NCI-H526 treated with DMSO at 0.1 percent for 48 hours (cell line): ENCODE measurements at places on chromosomes 16 and 17.

DNA sequence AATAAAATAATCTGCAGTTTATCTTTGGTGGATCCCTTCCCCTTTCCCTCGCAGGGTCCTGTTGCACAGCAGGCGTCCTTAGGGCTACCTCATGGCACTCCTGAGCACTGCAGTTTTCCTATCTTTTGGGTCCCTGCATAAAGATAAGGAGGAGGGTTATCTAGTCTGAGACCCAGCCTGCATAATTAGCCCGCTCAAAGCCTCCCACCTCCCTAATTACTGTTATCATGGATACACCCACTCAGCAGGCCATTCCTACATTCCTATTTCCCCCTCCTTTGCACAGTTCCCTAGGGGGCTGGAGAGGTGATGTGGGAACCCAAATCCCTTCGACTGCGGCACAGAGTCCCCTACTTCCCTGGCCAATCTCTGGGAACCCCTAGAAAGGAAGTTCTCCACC lies 5.1 kb upstream of the CLUH start:
- DNase-seq, result no peak

DNA sequence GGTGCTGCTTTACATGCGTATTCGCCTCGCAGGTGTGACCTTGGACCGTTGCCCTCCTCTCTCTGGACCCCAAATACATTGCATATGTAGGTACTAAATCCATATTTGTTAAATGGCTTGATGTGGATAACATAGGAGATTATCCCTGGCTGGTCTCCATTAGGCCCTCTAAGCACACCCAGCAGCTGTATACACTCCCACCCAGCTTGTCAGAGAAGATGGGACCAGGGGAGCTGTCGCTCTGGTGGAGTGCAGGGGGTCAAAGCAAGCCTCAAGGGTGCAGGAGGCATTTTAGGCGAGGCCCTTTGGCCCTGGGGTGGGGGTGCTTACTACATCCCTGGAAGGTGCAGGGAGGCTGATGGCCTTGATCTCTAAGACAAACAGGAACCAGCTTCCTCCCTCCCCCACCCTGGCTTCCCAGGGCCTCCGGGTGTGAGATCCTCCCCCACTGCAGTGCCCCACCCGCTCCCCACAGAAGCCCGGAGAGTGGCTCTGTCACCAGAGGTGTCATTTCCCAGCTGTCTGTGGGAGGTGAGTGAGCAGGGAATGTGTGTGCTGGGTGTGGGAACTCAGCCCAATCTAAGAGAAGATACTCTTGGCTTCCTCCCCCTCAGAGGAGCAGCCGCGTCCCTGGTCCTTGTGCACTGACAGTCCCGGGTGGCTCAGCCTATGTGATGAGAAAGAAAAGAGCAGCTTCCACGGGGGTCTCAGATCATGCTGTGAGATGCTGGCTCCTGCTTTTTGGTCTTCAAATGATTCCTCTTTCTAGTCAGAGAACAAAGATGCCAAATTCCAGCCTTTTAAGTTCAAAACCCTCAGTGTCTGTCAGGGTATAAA lies 1.4 kb upstream of the VAMP2 start:
- DNase-seq, result no peak

GRCh38 chr16:56549744-56550385 lies 15.0 kb upstream of the MT4 start:
- no peak for DNase-seq

GRCh38 chr16:69831212-69832123 lies 69.3 kb downstream of the WWP2 start:
- no peak for DNase-seq

DNA sequence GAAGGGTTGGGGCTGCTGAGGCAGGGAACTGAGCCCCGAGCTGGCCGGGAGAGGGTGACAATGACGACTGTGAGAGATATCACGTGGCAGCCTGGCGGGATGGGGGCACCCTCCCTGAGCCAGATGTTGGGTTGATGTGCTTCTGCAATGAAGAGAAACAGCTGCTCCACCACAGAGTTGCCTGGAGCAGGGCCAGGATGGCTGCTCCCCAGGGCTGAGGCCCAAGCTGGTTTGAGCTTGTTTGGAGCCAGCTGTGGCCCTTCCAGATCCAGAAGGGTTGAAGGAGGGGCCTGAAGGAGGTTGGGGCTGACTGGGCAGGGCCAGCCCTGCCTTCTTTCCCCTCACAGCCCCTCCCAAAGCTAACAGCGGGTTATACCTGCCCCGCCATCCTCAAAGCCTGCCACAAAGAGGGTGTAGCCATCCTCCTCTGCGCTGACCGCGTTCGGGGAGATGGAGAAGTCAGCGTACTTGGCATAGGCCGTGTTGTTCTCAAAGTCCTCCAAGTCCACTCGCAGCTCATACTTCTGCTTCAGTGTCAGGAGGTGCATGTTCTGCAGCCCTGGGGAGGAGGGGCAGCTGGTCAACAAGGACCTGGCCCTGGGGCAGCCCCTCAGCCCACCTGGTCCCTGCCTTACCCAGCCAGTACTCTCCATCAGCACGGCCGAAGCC lies 2.1 kb downstream of the MFAP4 start:
- no peak for DNase-seq

DNA sequence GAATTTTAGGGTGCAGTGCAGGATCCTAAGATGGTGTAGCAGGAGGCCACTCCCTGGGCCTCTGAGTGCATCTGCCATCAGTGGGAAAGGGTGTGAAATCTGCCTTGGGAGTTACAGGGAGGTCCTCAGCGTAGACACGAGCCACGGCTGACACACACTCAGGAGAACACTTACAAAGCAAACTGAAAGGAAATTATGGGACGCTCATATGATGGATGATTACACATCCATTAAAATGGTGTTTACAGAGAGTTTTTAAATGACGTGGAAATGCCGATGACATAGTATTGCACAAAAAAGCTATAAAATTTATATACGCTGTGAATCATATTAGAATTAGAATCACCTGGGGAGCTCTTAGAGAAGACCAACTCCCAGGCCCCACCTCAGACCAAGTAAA lies 175.2 kb downstream of the CCDC182 start:
- DNase-seq, result no peak

DNA sequence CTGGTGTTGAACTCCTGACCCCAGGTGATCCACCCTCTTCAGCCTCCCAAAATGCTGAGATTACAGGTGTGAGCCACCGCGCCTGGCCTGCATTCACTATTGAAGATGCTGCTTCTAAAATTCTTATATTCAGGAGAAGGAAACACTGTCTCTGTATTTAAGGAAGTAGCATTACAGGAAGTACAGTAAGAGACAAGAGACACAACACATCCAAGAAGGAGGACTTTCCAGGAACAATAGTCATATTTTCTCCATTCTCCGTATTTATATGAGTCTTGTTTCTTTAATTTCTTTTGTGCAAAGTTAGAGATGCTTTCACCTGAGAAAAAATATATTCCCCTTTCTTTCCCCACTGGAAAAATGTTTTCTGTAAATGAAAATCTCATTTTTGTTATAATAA lies 18.3 kb upstream of the ABCA3 start:
- no peak for DNase-seq

DNA sequence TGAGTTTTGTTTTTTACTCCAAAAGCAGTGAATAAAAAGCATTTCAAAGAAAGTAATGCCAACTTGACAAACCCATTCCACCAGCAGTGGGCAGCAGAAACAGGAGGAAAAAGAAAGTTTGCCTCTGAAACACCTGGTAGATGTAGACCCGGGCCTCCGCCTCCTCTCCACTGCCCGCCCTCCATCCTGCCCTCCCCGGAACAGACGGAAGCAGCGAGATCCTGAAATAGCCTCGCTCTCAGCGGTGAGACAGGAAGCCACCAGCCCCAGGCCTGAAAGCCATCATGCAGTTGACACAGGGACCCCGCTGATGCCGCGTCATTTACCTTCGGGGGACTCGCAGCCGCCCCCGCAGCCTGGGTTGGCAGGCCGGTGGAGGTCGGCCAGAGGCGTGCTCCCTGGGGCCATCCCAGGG lies 67.8 kb downstream of the C16orf78 start:
- DNase-seq, result no peak

GRCh38 chr17:48671697-48672171 lies 45.6 kb upstream of the HOXB9 start:
- DNase-seq, result peak; percentile 64

GRCh38 chr16:46638947-46639925 lies 18.1 kb upstream of the SHCBP1 start:
- no peak for DNase-seq

DNA sequence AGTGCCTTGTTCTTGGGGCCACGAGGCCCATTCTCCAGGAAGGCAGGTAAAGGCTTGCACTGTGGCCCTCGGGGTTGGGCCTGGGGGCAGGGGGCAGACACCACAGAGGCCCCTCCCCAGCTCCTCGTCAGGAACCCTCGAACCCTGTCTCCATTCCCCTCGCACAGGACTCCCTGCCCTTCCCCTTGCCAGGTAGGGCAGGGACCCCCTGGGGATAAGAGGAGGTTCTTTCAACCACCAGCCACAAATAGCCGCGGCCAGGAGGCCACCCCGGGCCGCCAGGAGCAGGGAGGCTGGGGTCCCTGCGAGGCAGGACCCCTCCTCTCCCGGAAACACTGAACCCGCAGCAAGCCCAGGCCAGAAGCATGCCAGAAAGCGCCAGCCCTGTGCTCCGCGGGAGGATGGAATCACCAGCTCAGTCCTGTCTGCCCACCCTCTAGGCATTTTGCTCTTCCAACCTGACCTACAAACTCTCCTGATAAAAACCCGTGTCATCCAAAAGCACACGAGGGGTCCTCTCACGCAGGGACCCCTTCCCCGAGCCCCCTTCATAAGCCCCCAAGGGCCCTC lies 45.6 kb downstream of the SLC47A1 start:
- DNase-seq, result no peak

GRCh38 chr16:14095883-14096551 lies 24.9 kb downstream of the MRTFB start:
- DNase-seq, result no peak

GRCh38 chr16:3554351-3554928 lies 22.8 kb downstream of the NLRC3 start:
- no peak for DNase-seq

GRCh38 chr16:53511084-53511402 lies 8.0 kb upstream of the AKTIP start:
- no peak for DNase-seq

DNA sequence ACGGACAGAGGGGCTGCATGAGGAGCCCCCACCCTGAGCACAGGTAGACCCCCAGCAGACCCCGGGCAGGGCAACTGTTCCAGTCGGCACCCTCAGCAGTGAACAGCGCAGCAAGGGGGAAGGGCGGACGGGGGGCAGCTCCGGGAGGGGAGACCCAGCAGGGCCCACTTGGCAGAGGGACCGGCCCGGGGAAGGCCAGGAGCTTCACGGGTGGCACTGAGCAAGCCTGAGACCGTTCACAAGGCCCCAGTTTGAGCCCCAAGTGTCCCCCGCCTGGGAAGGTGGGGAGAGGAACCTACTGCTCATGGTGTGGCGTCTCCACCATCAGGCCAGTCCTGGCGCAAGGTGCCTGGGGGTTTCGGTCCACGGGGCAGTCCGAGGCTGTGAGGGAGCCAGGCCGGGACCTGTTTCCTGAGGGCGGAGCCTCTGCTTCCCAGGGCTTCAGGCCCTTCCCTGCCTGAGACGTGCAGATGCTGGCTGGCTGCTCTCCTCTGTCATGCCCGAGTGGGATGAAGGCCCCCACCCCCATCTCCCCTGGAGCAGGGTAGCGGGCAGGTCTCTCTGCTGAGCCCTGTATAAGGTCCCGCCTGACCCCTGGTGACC lies 54.4 kb upstream of the GNG13 start:
- DNase-seq, result no peak

DNA sequence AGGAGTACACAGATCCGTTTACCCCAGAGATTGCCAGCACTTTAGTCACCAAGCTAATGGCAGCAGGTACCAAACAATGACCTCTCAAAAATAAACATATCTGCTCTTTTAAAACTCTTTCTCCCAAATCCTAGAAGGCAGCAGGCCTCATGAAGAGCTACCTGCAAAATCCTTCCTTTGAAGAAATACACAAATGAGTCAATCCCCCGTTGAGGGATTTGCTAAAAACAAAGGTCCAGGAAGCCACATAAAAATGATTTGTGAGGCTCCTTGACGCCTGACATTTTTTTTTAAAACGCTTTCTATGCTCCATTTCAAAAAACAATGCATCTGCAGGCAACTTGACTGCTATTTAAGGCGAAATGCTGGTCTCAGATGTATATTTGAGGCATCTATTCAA lies 58.2 kb downstream of the NACA2 start:
- no peak for DNase-seq

GRCh38 chr16:12898551-12898950 lies 2.8 kb upstream of the SHISA9 start:
- DNase-seq, result peak; percentile 32

DNA sequence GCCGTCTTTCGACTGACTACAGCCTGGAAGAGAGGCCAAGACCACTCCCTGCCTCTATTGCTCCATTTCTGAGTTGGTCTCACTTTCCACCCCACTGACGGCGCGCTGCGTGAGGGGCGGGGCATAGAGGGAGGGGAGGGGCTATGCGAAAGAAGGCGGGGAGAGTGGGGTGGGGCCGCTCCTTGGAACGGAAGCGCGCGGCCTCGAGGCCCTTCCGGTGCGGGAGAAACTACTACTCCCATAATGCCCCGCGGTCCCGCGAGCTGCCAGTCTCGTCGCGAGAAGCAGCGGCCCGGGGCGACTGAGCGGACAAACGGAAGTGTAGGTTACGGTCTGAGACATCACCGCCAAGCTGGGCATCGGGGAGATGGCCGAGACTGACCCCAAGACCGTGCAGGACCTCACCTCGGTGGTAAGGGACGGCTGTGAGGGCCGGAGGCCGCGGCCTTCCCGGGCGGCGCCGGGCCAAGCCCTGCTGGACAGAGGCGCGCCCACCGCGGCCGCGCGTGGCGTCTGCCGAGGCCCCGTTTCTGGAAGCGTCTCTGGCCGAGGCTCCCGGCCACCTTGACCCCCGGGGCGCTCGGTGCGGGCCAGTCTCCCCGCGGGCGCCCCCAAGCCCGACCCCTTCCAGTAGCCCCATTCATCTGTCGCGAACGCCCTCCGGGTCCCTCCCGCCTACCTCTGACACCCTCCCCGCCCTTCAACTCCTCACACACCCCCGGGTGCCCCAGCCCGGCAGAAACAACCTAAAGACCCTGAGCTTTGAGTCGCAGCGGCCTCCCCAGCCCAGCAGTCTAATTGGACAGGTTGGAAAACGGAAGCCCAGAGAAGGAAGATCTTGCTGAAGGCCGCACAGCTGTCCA lies at the start of gene HSBP1:
Gene HSBP1, plus strand, starts transcription at position 269 of the 863 bp plus-strand sequence. Its CDS starts 99 bp downstream, at position 368.
- peak; percentile 69 for DNase-seq

GRCh38 chr16:79493911-79494310 lies 106.6 kb downstream of the MAF start:
- DNase-seq, result no peak

DNA sequence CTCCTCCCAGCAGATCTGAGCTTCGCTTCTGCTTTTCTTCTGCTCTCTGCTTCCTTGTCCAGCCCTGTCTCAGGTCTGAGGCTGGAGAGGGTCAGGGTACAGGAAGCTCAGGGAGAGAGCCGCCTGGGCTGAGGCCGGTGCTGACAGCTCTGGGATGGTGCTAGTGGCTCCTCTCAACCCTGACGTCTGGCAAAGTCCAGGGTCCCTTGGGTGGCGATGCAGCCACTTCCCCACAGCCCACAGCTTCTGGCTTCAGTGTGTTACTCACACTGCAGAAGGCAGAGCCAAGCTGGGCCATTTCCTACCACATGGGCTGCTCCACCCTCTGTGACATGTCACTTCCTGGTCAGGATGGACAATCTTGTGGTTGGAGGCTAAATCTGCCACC lies at the start of gene CD300C:
Gene CD300C, minus strand, starts transcription at position 273 of the 388 bp plus-strand sequence. CDS start 333 bp downstream, outside the sequence.
- no peak for DNase-seq
